ENCODE measurements at places on chromosomes 3 and 15.
A peak's percentile ranks its signal among the peaks of the same experiment; 100 is the strongest.

- DNase-seq: no peak
Measured at GRCh38 chr3:138418601-138419206, 15.7 kb upstream of the ESYT3 start.

DNA sequence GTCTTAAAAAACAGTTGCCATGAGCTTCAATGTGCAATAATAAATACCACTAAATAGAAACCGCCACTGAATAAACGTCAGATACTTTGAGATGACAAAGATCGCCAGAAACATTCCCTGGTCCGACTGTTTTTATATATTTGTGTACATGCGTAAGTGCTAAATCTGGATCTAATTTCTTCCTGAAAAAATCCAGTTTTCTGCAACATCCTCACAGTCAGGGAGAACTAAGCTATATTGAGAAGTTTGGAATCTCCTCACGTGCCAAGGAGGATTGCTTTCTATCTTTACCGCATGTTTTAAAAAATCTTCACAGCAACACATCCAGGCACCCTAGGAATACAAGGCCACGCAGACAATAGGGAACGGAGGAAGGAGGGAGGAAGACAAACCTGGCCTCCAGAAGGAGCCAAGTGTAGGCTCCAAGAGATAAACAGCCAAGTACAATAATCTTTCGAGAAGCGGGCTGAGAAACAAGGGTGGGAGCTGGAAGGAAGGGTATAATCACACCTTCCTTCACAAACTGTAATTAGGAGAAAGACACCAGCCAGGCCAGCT, 5.7 kb downstream of the VGLL4 start:
- DNase-seq: no peak

GRCh38 chr3:181899702-181900101, 188.0 kb downstream of the SOX2 start:
- DNase-seq: no peak

DNA sequence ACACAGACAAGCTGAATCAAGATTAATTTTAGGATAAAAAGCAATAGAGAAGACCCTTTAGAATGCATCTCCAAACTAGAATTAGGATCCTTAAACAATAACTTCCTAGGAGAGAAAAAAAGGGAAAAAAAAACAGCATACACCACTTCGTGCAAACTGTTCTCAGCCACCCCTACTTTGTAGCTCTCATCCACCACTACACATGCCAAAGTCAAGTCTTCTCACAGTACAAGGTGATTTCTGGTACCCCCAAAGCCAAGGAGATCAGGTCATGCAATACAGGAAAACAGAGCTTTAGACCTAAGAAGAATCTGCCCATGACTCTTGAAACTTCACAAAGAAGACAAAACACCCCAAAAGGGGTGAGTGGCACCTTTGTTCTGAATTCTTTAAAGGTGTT, 166.9 kb downstream of the SUCNR1 start:
- no peak for DNase-seq

DNA sequence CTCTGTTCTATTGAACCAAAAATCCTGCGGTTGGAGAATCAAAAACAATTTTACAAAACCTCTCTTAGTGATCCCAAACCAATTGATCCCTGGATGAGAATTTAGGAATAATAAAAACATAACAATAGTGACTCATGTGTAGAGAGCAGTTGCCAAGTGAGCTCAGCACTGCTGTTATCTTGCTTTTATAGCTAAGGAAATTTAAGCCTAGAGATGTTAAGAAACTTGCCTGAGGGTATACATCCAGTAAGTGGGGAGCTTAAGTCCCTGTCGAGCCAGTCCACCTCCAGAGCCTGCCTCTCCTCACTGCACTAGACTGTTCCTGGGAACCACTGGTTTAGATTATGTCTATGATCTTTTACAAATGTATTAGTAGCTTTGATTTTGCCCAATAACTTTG, 358.4 kb upstream of the LMCD1 start:
- no peak for DNase-seq

DNA sequence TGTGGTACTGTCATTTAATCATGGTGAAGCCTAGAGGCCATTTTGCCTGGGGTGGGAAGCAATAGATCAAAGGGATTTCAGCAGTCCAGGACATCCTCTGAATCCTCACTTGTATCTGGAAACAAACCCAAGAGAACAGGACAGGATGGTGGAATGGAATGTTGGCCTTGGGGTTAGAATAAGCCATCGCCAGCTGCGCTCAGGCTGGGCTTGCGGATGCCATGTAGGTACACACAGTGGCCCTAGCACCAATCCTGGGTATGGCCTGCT, 76.5 kb upstream of the ALDH1A3 start:
- DNase-seq: no peak

- DNase-seq: peak; percentile 69
Measured at GRCh38 chr15:60397772-60398445, at the start of gene ANXA2. TSS of gene ANXA2 (minus strand) at chr15:60397986. CDS start at chr15:60386075, 11,911 bp downstream.

- no peak for DNase-seq
Measured at GRCh38 chr15:95368191-95368590, 962.3 kb upstream of the NR2F2 start.

- DNase-seq: no peak
Measured at GRCh38 chr3:194631696-194632095, 1.5 kb downstream of the TMEM44 start.

DNA sequence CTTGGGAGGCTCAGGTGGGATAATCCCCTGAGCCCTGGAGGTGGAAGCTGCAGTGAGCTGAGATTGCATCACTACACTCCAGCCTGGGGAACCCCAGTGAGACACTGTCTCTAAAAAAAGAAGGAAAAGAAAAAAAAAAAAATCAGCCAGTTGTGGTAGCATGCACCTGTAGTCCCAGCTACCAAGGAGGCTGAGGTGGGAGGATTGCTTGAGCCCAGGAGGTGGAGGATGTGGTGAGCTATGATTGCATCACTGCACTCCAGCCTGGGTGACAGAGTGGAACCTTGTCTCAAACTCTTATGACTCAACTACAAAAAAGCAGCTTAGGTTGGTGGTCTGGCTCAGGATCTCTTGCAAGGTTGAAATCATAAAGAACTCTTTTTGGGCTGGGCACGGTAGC, 19.3 kb upstream of the GPX1 start:
- DNase-seq: no peak

DNA sequence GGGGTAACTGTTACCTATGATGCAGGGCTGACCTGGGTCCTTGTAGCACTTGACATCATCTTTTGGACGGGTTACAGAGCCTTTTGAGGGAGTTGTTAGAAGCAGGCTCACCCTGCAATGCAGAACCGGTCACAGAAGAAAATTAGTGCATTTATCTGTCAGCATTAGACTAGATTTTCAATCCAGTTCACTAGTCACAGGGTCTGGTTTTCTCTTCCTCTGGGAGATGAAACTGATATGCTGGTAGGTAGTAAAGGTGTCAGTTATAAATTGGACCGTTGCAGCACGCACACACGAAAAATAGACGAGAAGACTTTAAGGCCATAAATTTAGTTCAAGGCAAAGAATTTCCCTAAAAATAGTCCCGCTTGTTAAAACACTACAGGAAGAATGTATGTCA, 532.3 kb upstream of the ATP11B start:
- DNase-seq: no peak

Measured in stimulated activated CD4-positive, alpha-beta T cell treated with anti-CD3 and anti-CD28 coated beads, TNF-alpha, amount 100 ng/mL, for 4 hours (primary cell).